ENCODE measurements at places on chromosomes 13 and 19.

GRCh38 chr19:19207637-19208572 is 3.9 kb upstream of the NCAN start:
- no peak for DNase-seq

- DNase-seq: no peak
These were observed 150.1 kb downstream of the OXGR1 start for GRCh38 chr13:96844195-96844594.

GRCh38 chr13:20182231-20182846 is 10.4 kb downstream of the GJB2 start:
- DNase-seq: peak; percentile 76

DNA sequence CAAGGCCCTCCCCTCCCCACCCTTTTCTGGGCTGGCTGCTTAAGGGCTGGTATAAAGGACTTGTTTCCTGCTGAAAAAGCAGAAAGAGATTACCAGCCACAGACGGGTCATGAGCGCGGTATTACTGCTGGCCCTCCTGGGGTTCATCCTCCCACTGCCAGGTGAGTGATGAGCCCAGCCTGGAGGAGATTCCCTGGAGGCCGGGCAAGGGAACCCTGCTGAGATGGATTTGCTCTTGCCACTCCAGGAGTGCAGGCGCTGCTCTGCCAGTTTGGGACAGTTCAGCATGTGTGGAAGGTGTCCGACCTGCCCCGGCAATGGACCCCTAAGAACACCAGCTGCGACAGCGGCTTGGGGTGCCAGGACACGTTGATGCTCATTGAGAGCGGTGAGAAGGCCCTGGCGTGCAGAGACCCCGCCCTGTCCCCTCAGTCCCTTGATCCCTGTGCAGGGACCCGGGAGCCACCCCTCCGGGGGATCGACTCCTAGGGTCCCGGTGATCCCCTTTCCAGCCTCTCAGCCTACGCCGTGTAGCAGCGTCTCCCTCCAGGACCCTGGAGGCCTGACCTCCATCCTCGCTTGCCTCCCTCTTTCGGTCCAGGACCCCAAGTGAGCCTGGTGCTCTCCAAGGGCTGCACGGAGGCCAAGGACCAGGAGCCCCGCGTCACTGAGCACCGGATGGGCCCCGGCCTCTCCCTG is at the start of gene CD177:
TSS of gene CD177 (plus strand) at position 81 of the 699 bp plus-strand sequence. CDS start at position 110, 29 bp downstream.
- DNase-seq: no peak
